ENCODE measurements at places on chromosomes 4 and X. TPM values are rescaled to one million over a fixed set of nuclear protein-coding genes. Genes with fewer than 3 reads are reported as not detected.

- DNase-seq: no peak
Measured at GRCh38 chrX:1167466-1167865, 45.0 kb downstream of the CRLF2 start.

MYOZ2 gene
- not detected for total RNA-seq

DNA sequence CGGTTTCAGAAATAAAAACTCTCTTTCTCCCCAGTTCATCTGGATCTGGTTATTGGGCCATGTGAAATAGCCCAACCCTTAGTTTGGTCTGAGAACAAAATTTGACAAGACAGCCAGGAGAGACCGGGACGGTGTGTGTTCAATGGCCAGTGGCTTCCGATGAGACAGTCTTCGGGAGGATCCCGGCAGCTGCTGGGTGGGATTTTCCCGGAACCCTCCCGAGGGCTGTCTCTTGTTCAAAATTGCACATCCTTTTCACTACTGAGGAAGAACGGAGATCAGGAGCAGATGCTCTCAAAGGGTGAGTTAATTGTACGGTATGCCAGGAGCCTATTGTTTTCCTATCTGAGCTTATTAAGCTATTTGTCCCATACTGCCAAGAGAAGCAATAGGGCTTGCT, 166.5 kb downstream of the PRR32 start:
- no peak for DNase-seq

TLR6 gene
- total RNA-seq: 0.07 TPM

APLN gene
- 0.24 TPM for total RNA-seq

GRCh38 chr4:88283661-88284438, 511 bp downstream of the PPM1K start:
- DNase-seq: peak; percentile 62

- peak; percentile 41 for DNase-seq
Measured at GRCh38 chr4:6471307-6472007, 957 bp downstream of the PPP2R2C start.
